ENCODE measurements at places on chromosomes 11 and 22.
A peak's percentile ranks its signal among the peaks of the same experiment; 100 is the strongest.

- DNase-seq: no peak
These were observed 1.2 kb downstream of the ARHGEF17 start for GRCh38 chr11:73308961-73309919.

GRCh38 chr11:85539740-85540139 is 87.4 kb downstream of the DLG2 start:
- no peak for DNase-seq

DNA sequence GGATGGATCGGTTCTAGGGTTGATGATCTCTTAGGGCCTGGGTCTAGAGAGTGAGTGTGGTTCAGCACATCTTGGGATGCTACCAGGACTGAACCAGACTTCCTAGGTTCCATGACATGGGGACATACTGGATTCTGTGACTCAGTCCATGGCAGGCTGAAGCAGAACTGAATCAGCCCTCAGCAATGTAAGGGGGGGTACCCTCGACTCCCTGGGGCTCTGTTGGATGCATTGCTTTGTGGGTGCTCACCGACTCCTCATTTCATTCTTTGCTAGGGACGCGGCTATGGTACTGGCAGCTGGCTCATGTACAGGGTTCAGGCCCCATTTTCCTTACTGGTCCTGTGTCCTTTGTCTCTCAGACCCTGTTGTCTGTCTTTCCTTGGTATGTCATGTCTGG is 733 bp upstream of the GRAMD1B start:
- DNase-seq: no peak

DNA sequence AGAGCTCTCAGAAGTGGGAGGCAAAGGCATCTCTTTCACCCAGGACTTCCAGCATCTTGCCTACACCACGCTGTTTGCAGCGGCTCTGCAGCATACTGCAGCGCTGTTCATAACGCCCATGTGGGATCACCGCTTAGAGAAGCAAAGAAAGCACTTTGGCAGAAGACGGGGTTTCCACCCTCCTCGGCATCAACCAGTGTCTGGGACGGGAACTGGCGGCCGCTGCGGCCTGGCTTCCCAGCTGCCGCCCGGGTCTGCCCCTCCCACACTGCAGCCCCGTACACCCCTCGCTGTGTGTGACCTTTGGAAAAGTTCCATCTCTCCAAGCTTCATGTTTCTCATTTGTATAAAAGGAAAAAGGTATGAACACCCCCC is 545 bp upstream of the TIRAP start:
- no peak for DNase-seq

DNA sequence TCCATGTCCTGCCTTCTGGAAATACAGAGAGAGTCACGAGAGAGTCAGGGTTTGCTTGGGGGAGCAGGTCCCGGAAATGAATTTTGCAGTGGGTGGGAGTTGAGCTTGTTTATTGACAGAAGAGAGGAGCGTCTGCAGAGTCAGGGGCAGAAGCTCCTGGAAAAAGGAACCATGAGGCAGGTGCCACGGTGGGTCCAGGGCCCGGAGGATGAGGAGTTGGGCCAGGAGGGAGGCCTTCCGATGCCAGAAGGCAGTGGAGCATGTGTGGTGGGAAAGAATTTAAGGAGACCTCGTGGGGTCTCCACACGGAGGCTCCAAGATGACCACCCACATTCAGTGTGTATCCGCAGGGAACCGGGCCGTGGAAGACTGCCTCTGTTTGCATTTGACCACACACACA is 461.2 kb downstream of the BRD1 start:
- DNase-seq: no peak

GRCh38 chr11:122173587-122173986 is 57.6 kb upstream of the BLID start:
- no peak for DNase-seq

GRCh38 chr11:66680966-66681645 is 3.4 kb upstream of the RBM4B start:
- DNase-seq: no peak

DNA sequence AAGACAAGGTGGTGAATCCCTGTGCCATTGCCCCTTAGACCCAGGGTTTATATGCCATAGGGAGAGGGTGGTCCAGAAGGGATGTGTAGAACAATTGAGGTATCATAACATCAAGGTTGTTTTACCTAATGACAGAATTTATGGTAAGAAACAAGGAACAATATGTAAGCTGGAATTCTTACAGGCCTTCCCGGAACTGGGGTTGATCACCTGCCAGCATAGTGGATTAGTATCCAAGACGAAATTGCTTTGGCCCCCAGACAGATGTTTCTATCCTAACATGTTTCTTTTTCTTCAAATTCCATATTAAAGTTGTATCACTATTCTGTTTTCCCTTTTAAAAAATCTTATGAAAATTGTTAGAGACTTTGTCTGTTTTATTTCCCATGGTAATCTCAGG is 343.8 kb upstream of the ANO3 start:
- no peak for DNase-seq

DNA sequence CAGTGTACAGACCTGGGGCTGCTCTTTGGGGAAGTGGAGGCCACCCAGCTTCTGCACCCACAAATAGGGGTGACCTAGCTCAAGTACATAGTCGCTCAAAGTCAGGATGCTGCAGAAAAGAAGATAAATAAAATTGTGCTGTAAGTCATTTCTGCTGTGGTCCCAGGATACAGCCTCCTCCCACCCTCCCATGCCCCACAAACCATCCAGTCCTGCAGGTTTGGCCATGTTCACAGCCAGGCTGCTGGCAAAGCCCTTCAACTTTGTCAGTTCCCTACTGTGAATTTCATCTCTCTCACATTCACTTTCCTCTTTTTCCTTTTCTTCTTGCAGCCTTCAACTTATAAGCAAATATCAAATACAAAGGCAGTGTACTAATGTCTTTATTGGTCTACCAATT is 33.6 kb downstream of the THOC5 start:
- no peak for DNase-seq

GRCh38 chr11:70244698-70245097 is 25.8 kb upstream of the PPFIA1 start:
- DNase-seq: no peak

DNA sequence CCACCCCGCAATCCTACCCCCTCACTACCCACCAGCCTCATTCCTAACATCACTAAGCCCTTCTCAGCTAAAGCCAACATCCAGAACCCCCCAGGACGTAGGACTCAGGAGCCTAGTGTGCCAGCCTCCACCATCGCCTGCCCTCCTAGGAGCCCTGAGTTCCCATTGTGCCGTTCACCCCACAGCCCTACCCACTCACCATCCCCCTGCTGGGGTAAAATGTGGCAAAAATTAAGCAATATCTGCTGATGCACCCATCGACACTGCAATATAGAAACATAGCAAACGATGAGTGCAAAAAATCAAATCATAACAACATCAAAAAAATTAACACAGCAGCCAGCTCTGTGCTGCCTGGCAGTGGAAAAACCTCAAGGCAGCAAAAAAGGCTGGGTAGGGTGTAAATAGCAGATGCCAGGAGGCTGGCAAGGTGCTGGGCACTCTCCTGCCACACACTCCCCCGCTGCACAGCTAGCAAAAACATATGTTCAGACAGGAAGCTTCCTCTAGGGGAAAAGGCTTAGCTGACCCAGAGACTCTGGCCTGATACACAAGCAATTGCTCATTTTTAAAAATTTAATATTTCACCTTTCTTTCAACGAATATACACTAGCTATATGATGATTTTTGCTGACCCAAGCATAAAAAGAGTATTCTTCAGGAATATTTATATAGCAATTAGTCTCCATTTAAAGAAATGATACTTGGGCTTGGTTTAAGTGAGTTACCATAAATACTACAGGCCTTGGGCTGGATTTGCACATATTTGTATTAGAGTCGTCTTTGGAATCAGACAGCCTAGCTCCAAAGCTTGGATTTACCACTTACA is 33.8 kb downstream of the PRDM10 start:
- no peak for DNase-seq

- DNase-seq: no peak
These were observed 5.1 kb downstream of the VSIG10L2 start for GRCh38 chr11:125950696-125951651.

- DNase-seq: no peak
These were observed 132.1 kb upstream of the TTC12 start for GRCh38 chr11:113182288-113182687.

- no peak for DNase-seq
These were observed at the start of gene AIFM3 for GRCh38 chr22:20966883-20967696. AIFM3 (plus strand) TSS chr22:20967255; CDS start chr22:20967945, 690 bp downstream.

- DNase-seq: no peak
These were observed 33.0 kb downstream of the PPP6R2 start for GRCh38 chr22:50376085-50376651.

DNA sequence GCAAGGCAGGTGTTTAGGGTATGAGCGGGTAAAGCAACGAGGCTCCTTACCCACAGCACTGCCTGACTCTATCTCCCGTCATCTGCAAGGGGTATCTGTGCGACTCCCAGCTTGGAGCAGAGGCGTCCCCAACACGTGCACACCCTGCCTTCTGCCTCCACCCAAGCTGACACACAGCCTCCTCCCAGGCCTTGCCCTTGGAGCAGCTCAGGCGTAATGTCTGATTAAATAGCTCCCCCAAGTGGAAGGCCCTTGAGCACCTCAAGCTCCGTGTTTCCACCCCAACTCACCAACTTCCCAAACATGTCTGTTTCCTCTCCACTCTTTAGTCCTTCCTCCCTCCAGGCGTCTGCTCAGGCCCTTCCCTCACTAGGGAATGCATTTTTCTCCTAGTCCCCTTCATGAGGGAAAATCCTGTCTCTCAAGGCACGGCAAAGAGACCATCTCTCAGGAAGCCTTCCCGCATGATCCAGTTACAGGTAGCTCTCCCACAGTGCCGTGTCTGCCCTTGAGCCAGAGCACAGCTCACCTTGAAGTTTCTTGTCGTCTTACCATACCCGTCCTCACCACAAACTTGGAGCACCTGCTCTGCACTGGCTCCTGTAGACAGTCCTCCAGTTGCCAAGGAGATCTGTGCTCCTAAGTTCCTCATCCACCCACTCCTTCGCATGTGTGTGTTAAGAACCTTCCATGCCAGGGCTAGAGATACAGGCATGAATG is 15.8 kb downstream of the CYB5R2 start:
- no peak for DNase-seq

DNA sequence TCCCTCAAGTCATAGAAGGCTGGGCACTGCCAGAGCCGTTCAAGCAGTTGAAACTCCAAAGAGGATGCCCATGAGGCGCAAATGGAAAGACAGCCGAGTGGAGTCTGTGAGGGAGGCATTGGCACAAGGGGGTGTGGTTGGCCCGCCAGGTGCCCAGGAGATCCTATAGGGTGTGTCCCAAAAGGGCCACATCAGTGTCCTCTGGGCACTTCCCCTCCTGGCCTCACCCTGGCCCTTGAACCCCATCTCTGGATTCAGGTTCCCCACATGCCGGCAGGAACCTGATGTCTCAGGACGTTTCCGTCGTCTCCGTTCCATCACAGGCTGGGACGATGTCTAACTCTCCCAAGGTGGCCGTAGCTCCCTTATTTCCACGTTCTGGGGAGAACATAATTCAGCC is 54.3 kb downstream of the SBF1 start:
- DNase-seq: no peak

DNA sequence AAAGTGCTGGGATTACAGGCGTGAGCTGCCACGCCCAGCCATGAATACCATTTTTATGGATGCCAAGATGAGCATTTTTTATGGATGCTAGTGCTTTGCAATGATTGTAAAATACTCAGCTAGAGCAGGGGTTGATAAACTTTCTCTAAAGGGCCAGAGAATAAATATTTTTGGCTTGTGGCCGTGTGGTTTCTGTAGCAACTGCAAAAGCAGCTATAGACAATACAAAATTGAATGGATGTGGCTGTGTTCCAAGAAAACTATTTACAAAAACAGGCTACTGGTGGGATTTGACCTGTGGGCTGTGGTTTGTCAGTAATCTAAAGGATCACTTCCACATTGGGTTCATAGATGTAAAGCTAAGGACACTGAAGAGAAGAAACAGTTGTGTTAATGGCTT is 56.0 kb downstream of the COMMD9 start:
- no peak for DNase-seq

DNA sequence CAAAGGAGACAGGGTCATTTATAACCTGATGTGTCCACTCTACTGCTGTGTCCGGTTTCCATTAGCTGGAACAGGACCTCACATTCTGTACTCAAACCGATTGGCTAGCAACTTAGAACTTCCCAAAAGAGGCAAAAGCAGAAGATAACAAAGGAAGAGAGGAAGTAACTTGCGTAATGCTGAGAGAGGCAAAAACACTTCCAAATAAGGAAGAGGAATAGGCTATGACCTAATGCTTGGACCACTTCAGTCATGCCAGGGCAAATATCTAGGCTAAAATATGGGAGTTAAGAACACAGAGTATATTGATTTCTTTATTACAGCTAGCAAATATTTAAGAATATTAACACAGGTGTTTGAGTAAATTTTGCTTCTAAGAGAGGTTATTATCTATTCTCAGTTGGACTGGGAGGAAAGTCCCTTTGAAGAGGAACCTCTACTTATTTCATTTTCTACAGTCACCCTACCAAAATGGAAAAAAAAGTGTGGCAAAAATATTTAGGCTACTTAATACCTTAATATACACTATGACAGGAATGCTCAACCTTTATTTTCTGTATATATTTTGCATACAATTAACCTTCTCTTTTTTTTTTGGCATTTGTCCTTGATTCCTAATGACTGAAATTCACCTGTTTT is 499.8 kb upstream of the CHORDC1 start:
- no peak for DNase-seq

- DNase-seq: no peak
These were observed 110.6 kb downstream of the MSANTD4 start for GRCh38 chr11:105911454-105911853.

- DNase-seq: no peak
These were observed 212.3 kb upstream of the NCAM1 start for GRCh38 chr11:112748713-112749543.

- peak; percentile 16 for DNase-seq
These were observed 745 bp upstream of the ZBTB44 start for GRCh38 chr11:130315354-130315970.

DNA sequence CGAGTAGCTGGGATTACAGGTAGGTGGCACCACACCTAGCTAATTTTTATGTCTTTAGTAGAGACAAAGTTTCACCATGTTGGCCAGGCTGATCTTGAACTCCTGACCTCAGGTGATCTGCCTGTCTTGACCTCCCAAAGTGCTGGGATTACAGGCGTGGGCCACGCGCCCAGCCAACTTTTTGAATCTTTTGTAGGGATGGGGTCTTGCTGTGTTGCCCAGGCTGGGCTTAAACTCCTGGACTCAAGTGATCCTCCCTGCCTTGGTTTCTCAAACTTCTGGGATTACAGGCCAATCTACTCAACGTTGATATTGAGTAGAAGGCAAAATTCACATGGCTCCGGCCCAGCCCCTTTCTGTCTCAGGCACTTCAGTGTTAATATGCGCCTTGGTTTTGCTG is 93.9 kb downstream of the MED15 start:
- no peak for DNase-seq

- DNase-seq: no peak
These were observed 47.6 kb upstream of the PARVG start for GRCh38 chr22:44133161-44133560.
